ENCODE measurements at places on chromosomes 12 and 14. TPM values are rescaled to one million over a fixed set of nuclear protein-coding genes. Genes with fewer than 3 reads are reported as not detected.

DNA sequence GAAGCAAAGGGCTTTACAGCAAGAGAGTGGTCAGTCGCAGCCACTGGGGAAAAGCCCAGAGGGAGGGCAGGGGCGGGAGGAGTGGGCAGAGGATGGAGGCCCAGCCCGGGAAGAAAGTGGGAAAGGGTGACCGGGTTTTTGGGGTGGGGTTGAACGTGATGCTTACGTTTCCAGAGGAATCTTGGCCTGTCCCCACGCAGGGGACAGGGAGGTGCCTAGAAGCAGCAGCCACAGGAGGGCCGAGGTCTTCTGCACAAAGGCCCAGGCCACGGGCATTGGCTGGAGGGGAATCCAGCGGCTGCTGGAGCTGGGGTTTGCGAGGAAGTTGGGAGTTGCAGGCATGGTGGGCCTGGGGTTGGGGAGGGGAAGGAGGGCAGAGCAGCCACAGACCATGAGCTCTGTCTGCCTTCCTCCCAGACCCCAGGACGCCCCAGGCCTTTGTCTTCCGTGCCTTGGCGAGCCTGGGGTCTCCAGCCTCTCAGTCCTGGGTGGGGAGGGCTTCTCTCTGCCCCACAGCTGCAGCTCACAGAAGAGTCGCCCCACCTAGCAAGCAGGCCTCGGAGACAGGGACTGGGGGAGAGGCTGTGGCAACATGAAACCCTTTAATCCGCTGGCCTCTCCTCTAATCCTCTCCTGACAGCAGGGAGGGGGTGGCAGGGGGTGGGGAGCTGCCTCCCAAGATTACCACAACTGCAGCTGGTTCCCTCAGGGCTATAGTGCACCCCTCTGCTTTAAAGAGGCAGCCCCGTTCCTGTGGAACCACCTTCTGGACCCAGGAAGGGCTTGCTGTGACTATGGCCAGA, at the start of gene CACNA2D4:
CACNA2D4 (minus strand) TSS at position 572 of the 803 bp plus-strand sequence; CDS start at position 393, 179 bp downstream.
- DNase-seq = no peak

DNA sequence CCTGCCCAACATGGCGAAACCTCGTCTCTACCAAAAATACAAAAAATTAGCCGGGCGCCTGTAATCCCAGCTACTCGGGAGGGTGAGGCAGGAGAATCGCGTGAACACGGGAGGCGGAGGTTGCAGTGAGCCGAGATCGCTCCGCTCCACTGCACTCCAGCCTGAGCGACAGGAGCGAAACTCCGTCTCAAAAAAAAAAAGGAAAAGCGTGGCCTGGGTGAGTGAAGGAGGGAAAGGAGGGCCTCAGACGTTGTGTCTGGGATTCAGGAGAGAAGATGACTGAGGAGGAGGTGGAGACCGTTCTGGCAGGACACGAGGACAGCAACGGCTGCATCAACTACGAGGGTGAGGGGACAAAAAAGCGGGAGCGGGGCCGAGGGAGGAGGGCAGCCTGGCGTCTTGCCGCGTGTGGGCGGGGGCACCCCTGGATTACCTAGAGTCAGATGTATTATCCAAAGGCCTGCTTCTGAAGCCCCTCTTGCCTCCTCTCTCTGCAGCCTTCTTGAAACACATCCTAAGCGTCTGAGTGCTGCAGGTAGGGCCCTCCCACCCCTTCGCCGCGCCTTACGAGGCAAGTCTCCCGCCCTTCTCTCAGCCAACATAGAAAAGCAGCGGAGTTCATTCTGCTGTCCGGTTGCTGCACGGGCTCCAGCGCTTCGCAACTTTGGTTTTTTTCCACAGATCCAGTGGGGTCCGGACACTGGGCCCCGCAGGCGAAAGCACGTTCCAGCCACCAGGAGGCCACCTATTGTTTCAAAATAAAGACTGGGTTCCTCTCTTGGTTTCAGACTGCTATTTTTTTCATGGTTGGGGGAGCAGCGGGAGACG, 744 bp upstream of the MYL6 start:
- DNase-seq = peak; percentile 76

HCAR1 gene
- 0.25 TPM for total RNA-seq

DNA sequence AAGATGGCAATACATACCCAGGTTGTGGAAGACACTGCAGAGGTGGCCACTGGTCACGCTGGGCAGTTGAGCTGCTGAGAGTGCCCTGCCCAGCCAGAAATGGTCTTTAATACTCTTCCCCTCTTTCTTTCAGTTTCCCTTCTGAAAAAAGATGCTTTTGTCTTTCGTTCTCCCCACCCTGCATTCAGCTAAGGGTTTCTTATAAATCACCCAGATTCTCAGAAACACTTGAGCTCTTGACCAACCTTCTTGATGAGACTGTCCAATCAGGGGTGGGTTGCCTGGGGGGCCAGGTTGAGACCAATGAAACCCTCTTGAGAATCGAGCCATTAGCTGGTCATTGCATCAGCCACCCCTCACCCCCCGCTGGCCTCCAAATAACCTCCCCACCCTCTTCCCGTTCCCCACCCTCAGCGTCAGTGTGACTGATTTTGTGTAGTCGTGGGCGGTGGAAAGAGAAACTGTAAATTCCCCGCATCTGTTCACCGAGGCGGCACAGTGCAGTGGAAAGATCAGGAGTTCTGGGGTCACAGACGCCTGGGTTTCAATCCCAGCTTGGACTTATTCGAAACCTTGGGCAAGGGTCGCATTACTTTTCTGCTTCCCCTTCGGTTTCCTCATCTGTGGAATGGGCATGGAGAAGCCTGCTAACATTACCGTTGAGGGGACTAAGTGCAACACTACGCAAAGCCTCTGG, 52.3 kb downstream of the SLC25A47 start:
- peak; percentile 99 for DNase-seq

DNA sequence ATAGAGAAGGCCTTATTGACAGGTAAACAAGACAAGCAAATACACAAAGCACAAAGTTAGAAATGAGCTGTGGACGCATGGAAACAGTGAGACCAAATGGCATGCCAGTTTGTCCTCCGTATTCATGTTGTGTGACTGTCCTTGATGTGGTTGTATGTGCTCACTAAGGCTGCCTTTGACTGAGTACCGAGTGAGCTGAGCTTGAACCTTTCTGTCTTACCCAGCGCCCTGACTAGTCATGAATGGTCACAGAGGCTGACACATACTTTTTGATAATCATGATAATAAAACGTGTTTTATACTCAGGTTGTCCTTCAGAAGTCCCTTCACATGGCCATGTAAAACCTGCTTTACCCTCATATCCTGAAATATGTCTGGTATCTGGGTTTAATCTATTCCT, 553 bp upstream of the CATSPERB start:
- DNase-seq = peak; percentile 12

DNA sequence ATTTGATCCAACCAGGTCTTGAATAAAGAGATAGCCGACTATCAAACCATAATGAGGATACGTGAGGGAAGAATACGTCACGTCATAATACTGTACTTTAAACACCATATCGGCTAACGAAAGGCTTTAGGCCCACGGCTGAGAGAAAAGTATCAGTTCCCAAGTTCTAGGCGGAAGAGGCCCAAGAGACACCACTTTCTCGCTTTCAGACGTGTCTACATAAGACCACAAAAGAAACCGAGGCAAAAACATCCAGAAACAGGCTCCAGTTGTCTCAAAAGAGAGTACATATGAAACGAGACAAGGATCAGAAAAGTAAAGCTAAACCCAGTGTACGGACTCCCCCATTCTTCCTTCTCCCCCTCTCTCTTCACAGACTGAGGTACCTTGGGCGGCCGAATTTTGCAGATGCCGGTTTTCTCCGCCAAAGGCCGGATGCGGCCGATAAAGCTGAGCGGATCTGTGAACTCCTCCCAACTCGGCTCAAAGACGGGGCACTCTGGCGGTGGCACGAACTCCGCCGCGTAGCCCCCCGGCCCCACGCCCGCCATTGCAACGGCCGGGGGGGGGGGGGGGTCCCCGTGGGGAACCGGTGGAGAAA, 479 bp downstream of the KDM5A start:
- DNase-seq = peak; percentile 67

IL23A gene
- 41.5 TPM for total RNA-seq

DNA sequence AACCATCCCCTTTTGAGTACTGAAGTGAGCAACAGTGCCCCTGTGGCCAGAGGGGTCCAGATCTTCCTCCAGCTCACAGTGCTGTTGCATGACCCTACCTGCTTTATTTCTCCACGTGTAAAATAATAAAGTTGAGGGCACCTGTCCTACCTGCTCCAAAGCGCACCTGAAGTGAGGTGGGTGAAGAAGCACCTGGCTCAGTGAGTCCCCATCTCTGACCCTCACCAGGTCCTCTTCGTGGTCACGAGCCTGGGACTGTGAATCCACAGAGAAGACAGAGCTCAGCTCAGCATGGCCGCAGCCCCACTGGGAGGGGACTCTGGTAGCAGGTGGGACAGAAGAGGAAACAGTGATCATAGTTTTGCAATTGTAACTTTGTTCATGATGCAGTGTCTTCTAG, 976.7 kb upstream of the TMEM132C start:
- no peak for DNase-seq

GRCh38 chr12:5260086-5260485, 171.8 kb upstream of the NTF3 start:
- DNase-seq = no peak

DNA sequence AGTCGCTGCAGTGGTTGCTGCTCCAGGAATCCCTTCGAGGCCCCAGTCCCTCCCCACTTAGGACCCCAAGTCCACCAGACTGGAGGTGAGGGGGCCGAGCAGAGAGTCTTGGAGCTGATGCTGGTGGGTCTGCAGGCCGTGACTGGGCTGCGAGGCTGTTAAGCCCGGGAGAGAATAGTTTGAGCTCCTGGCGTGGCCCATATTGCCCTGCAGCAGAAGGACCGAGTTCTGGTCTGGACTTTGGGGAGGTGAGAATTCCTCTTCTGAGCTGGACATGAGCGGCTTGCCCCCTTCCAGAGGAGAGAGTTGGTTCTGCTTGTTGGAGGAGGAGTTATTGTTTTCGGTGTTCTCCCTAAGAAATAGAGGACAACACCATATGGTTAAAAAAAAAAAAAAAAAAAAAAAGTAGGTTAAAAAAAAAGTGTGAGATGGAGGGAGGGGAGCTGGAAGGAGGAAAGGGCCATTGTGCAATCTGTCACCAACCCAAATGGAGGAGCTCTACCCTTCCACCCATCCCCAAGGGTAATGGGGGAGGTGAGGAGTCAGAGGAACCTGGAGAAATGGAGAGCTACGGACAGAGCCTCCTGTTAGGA, 3.0 kb downstream of the SIX1 start:
- no peak for DNase-seq

TMPRSS12 gene
- total RNA-seq = not detected

DNA sequence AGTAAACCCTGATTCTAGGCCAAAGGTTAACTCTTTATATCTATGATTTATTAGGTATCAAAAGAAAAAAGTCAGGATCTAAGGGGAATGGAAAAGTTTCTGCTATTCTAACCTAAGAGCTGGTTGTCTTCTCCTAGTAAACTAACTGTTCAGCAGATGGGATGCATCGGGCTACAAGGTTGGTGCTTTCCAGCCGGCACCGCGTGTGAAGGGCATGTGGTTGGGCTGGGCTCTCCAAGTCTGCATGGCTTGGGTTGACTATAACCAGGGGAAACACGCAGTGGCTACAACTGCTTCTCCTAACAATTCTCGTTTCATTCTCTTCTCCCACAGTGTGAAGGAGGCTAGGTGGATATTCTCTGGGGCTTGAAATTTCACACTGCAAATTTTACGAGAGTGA, 354.5 kb downstream of the APAF1 start:
- no peak for DNase-seq

GALNT4 gene
- 6.4 TPM for total RNA-seq

DNA sequence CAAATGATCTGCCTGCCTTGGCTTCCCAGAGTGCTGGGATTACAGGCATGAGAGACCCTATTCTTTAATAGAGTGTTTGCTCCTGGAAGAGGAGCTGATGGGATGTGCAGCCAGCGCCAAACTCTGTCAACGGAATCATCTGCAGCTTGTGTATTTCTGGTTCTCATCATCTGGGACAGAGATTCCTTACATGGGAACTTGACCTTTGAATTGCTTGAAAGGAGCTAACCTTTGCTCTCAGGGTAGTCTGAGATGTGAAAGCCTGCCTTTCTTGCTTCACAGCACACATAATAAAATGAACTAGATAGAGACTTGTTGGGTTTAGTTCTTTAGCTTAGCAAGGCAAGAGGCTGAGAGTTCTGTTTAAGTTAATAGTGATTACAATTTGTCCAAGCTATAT, 120.0 kb downstream of the OTOGL start:
- no peak for DNase-seq

PDE3A gene
- not detected for total RNA-seq

DNA sequence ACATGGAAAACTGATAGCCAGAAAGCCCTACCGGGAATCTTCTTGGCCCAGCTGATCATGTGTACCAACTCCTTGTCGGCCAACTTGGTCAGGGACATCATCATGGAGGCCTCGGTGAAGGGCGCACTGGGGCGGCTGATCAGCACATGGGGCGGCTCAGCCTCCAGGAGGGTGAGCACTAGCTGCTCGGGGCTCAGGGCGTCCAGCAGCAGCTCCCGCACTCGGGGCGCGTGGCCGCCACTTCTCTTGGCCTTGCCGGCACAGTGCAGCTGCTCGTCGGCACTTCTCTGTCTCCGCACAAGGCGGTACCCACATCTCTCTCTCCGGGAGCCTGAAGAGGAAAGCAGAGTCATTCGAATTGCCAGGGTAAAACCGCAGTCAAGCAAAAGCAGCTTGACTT, 33.8 kb downstream of the ESR2 start:
- no peak for DNase-seq

MLXIP gene
- total RNA-seq = 26.0 TPM

GRCh38 chr12:114685320-114685781, 1.4 kb upstream of the TBX3 start:
- no peak for DNase-seq

DNA sequence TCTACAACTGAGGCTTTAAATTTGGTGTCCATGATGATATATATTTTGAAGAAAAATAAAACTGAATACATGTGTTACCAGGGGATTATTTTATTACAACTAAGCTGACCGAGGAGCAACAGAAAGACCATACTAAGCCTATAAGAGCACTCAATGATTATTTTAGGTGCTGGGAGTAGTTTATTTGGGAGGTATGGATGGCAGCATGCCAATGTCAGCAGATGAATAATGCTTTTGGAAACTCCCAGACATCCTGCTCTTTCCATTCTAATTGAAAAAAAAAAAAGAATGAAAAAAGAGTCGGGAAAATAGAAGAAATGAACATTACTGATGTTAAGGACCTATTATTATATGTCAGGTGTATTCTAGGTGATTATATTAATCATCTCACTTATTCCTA, 441.2 kb downstream of the BTG1 start:
- no peak for DNase-seq

PLEK2 gene
- 1.0 TPM for total RNA-seq

- DNase-seq = peak; percentile 54
Observed at GRCh38 chr12:11758510-11759493, 109.3 kb downstream of the ETV6 start.

KLRC2 gene
- total RNA-seq = 2.6 TPM

GRCh38 chr14:92652413-92653151, 95.8 kb downstream of the LGMN start:
- peak; percentile 52 for DNase-seq

NUAK1 gene
- not detected for total RNA-seq

MIPOL1 gene
- total RNA-seq = not detected

ZNF641 gene
- total RNA-seq = 5.0 TPM

DACT1 gene
- 1.4 TPM for total RNA-seq

DNA sequence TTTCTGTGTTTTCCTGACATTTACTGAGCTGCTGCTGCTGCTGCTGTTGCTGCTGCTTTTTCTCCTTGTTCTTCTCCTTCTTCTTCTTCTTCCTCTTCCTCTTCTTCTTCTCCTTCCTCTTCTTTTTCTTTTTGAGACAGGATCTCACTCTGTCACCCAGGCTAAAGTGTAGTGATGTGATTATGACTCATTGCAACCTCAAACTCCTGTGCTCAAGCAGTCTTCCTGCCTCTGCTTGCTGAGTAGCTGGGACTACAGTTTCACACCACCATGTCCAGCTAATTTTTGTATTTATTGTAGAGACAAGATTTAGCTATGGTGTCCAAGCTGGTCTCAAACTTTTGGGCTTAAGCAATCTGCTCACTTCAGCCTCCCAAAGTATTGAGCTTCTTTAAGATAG, 95.8 kb downstream of the TMTC3 start:
- peak; percentile 8 for DNase-seq

KICS2 gene
- 16.6 TPM for total RNA-seq
